ENCODE measurements at places on chromosomes 3 and 15.
A peak's percentile ranks its signal among the peaks of the same experiment; 100 is the strongest.

DNA sequence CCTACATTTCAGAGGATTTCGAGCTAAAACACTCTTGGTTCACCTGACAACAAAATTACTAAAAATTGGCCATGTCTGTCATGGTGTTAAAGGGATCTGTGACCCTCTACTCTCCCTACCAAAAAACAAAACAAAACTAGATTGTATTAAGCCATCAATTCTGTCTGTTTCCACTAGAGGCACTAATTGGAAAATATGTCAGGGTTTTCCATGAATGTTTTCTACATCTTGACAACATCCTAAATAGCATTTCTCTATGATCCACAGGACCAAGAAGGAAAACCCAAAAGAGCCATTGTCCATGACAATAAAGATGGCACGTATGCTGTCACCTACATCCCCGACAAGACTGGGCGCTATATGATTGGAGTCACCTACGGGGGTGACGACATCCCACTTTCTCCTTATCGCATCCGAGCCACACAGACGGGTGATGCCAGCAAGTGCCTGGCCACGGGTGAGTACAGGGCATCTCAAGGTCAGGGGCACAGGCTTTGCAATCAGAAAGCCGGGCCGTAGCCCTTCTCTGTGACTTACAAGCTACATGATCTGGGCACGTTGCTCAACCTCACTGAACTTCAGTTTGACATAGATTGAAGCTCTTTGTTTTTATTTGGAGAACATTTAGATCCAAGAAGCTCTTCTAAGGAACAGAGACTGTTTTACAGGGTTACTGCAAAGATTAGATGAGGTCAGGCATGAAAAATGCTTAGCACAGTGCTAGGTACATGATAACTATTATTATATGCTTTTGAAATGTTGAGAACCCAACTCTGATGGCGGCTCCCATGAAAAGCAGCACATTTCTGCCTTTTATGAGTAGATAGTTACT, 74.8 kb downstream of the DNASE1L3 start:
- DNase-seq: no peak

DNA sequence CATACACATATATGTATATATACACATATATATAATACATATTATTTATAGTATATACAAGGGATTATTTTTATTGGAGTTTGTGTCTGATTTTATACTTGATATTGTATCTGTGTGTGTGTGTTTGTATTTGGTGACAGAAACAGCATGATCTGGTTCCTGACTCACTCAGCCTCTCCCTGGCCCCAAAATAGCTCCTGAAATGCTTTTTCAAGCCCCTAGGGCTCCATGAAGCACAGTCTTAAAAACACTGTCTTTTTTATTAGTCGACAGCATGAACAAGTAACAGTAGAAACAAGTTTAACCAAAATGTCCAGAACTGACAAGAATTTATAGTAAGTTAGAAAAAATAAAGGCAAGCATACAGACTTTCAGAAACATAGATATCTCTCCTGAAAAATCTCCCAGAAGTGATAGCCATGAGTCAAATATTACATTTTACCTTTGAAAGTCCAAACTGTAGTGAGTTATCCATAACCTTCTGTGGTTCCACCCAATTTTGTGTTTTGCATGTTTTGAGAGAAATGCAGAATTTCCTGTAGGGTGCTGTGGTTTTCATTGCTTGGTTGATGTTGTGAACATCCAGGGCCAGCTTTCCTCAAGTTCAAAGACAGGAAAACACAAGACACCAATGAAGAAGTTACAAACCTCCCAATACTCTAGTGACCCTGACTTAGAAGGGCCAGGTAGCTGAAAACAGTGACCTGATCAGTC, 98.5 kb upstream of the CCDC80 start:
- no peak for DNase-seq

GRCh38 chr3:125014570-125015179, 41.1 kb downstream of the HEG1 start:
- no peak for DNase-seq

DNA sequence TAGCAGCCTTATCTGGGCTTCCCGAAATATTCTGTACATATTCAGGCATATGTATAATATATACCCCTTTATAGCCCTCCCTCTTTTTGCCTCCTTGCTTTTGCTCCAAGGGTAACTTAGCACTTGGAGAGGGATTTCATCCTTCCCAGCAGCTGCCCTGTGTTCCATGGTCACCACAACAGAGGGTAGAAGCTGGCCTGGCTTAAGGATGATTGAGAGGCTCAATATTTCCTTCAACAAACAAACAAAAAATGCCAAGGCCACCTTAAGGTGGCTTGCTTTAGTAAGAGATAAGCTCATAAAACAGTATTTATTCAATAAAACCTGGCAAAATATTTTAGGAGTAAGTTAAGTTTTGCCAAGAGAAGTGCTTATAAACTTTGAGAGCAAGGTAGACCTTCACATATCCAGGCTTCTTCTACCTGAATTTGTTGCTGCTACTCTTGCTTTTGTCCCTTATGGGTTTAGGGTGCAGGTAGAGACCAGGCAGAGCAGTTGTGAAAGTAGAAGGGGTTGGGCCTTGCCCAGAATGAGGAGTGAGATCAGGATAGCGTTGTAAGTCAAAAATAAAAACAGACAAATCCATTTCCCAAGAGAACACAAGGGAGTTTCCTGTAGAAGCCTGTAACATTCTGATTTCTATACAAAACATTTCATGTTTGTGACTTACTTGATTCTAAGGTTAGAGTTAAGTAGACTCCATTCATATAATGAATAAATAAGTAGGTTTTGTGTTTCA, 52.7 kb upstream of the ATOSA start:
- no peak for DNase-seq

- no peak for DNase-seq
These were observed 103.2 kb upstream of the BNIP2 start for GRCh38 chr15:59792359-59792758.

GRCh38 chr3:154819491-154819890, 260.6 kb upstream of the MME start:
- no peak for DNase-seq

GRCh38 chr3:135756106-135756668, 209.3 kb upstream of the PPP2R3A start:
- DNase-seq: no peak

DNA sequence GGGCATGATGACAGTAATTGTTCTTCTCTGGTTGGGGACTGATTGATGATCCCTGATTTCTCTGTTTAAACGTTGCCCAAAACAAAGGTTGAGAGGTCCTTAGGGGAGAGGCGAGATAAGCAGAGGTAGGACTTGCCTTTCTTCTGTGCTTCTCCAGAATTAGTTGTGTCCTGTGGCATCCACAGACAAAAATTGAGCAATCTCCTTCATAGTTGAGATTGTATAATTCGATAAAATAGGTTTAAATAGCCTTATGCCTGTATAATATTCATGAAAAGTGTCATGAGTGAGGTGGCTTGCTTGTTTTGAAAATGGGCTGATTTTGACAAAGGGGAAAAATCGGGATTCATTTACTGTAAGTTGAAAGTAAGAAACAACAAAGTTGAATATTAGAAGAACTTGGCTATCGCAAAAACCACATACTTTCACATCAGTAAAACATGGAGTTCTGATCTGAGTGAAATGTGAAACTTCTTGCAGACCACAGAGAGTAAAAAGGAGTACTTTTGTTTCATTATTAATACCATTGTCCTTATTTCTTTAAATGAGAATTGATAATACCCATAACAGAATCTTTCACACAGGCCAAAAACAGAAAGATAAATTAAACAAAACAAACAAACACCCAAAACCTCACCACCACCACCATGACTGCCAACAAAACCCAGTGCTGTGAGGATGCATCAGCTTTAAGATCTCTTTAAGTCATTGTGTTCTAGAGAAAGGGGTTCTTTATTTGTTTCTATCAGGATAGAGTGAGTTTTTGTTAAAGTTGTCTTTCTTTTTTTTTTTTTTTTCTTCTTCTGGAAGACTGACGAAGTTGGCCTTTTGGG, 155.7 kb downstream of the LPP start:
- DNase-seq: no peak

DNA sequence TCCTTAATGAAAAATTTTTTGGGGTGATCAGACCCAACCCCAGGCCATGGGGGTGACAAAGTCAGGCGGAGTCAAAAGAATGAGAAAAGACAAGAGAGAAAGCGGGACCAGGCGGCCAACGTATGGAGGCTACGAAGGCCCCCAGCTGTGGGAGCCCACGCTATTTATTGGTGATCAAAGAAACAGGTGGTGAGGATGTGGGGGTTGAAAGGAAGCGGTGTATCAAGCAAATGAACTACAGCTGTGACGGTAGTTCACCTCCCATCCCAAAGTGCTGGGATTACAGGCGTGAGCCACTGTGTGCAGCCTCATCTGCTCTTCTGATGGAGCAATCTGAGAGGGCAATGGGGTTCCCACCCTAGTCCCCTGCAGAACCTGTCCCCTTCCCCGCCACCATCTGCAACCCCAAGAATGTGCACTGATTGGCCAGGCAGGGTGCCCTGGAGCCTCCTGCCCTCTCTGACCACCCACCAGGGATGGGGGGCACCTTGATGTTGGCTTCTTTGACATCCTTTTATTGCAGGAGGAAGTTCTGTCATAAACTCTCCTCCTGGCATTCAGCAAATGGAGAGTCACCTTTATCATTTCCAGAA, 1.1 kb upstream of the CHRNA3 start:
- DNase-seq: no peak

- DNase-seq: no peak
These were observed 35.8 kb upstream of the SLC24A5 start for GRCh38 chr15:48084759-48085590.

DNA sequence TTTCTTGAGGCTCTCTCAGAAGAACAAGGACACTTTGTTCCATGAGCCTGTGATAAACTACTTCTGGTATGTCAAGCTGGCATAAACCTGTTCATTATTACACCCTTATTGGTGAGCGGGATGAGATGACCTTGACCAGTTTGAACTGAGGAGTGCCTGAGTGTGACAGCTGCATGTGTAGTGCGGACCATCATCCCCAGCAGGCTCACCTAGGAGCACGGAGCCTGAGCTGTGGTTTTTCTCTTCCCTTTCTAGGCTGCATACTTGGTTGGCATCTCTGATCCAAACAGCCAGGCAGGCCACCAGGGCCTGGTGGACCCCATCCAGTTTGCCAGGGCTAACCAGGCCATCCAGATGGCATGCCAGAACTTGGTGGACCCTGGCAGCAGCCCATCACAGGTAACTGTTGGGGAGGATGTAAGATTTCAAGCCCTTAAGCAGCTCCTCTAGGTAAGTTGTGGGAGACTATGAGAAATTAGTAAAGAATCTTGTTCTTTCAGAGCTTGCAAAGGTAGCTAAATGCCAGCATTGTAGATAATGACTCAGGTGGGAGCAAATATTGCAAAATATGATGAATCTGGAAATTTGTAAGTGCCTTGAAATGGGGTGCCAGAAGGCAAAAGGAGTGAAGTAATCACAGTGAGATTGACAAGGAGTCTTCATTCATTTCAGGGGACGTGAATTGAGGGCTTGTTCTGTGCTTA, 288.9 kb upstream of the TPM1 start:
- no peak for DNase-seq

GRCh38 chr15:35691891-35692867, 146.2 kb upstream of the DPH6 start:
- DNase-seq: no peak

- no peak for DNase-seq
These were observed 32.5 kb downstream of the ARHGEF3 start for GRCh38 chr3:56769116-56769707.

DNA sequence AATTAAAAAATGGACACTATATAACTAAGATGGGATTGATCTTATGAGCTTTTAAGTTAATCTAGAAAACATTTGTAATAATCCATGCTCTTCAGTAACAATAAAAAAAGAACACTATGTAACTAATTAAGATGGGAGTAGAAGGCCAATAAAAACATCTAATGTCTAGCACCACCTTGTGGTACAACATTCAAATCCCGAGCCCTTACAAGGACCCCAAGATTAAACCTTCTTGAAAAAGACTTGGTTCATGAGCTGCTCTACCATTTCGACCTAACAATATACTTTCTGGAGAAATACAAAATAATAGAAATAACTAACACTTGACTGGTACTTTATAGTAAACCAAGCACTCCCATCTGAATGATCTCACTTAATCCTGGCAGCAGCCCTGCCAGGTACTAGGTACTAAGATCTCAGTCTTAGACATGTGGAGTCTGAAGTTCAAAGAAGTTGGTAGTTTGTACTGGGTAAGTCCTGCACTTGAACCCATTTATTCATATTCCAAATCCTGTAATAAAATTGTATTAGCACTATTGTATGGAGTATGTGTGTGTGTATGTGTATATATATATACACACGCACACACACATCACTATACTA, 21.8 kb downstream of the METTL6 start:
- DNase-seq: peak; percentile 32

GRCh38 chr3:169256796-169257522, 406.6 kb downstream of the MECOM start:
- DNase-seq: no peak

DNA sequence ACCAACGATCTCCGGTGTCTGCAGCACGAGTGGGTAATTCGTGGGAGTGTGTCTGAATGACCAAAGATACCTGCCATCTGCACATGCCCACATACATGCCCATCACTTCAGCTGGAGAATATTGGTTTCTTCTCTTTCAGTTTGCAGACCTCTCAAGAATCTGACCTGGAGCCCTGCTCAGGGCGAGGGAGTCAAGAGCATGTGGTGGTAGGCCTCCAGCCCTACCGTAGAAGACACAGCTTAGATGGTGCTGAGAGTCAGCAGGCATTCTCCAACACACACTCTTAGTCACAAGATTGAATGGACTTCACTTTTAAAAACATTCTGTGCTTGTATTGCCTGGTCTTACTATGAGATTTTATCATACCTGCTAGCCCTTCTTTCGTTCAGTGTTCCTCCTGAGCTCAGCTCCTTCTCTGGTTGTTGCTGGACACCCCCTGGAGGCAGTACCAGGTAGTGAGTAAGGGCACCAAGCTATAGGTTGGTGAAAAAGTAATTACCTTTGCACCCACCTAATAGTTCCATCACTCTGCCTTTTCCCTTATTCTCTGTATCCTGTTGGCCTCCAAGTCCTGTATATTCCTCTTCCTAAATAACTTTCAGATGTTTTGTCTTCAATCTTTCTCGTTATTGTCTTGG, 252.0 kb downstream of the CACNA2D3 start:
- no peak for DNase-seq

DNA sequence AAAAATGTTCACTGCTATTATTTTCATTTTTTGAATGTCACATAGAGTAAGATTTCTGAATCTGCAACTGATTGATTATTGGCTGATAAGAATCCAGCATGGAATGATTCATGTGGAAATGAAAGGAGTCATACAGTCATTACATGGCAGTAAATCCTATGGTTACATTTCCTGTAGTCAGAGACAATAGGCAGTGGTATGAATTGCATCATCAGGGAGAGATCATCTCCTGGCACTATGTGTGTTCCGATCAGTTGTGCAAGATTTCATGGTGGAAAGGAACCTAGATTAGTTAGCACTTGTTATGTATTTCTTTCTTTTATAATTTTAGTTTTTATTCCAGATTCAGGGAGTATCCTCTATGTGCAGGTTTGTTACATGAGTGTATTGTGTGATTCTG, 38.8 kb downstream of the SLC12A1 start:
- no peak for DNase-seq
